ENCODE measurements at places on chromosomes 13 and 19.

GRCh38 chr19:24004166-24004565 is 82.8 kb upstream of the ZNF254 start:
- DNase-seq, result no peak

- peak; percentile 59 for DNase-seq
Observed at GRCh38 chr19:46748325-46749109, 2.3 kb upstream of the STRN4 start.

GRCh38 chr13:113835461-113836270 is 28.2 kb downstream of the GAS6 start:
- no peak for DNase-seq

DNA sequence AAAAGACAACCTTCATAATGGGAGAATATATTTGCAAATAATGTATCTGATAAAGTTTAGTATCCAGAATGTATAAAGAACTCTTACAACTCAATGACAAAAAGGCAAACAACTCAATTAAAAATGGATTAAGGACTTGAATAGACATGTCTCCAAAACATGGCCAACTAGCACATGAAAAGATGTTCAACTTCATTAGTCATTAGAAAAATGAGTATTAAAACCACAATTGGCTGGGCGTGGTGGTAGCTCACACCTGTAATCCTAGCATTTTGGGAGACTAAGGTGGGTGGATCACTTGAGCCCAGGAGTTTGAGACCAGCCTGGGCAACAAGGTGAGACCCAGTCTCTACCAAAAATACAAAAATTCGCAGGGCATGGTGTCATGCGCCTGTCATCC is 18.8 kb upstream of the ZMYM5 start:
- no peak for DNase-seq

DNA sequence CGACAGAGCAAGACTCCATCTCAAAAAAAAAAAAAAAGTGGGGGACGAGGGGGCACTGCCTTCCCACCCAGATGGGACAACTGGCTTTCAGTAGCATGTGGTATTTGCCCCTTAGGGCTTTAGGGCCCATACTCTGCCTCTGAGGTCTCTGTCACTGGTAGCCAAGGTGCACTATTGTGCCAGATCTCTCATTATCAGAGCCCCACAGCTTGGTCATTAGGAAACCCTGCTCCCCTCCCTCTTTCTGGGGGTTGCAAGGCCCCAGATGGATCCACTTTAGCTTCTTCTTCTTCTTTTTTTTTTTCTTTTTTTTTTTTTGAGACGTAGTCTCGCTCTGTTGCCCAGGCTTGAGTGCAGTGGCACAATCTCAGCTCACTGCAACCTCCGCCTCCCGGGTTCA is 11.2 kb upstream of the ZNF358 start:
- DNase-seq, result no peak

- peak; percentile 83 for DNase-seq
Observed at GRCh38 chr19:20237773-20238623, 71.0 kb downstream of the ZNF486 start.

- DNase-seq, result no peak
Observed at GRCh38 chr13:74920361-74920760, 561.6 kb downstream of the TBC1D4 start.

GRCh38 chr19:15393963-15394362 is 14.4 kb upstream of the AKAP8 start:
- DNase-seq, result no peak

GRCh38 chr13:24618011-24618955 is 61.9 kb upstream of the ATP12A start:
- peak; percentile 49 for DNase-seq

- no peak for DNase-seq
Observed at GRCh38 chr19:1093811-1094553, 1.2 kb downstream of the POLR2E start.

GRCh38 chr19:50300814-50301606 is 28.2 kb downstream of the KCNC3 start:
- DNase-seq, result no peak

- no peak for DNase-seq
Observed at GRCh38 chr13:23617551-23618024, 47.4 kb downstream of the TNFRSF19 start.

DNA sequence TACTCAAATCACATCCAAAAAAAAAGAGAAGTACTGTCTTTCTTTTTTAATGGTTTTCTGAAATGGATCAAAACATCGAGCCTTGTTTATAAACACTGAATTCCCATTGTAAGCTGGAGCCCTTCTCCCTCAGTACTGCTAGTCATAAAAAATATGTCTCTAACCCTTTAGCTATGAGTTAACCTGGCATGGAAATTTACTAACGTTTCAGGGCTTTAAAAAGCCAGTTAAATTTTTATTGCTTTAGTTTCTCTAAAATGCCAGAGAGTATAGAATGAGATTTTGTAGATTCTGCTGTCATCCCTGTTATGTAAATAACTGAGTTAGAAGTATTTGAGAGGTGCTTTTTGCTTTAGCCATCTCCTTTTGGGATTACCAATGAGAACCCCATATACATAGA is 528.3 kb downstream of the EFNB2 start:
- no peak for DNase-seq

DNA sequence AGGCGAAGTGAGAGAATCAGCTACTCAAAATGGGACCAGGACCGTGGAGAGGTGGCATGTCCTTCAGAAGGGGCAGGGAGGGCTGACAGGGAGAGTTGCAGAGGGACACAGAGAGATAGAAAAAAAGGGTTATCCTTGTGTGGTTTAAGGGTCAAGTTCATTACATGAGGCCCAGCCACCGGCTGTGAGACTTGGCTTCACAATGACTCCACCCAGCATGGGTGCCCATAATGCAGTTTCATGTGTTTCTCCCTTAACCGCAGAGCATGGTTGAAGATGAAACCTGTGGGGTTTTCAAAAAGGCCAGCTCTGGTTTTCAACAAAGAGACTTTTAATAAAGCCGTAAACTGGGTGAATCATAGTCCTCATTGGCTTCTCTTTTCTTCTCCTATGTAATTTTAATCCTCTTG is 164.6 kb downstream of the KLF5 start:
- DNase-seq, result peak; percentile 2

Data from stimulated activated CD4-positive, alpha-beta T cell treated with anti-CD3 and anti-CD28 coated beads, Interleukin-15, amount 100 ng/mL, for 48 hours (primary cell).